ENCODE measurements at places on chromosomes 3 and 15.

- no peak for DNase-seq
Measured at GRCh38 chr3:195119461-195120266, 151.3 kb downstream of the XXYLT1 start.

- DNase-seq: no peak
Measured at GRCh38 chr15:68885070-68885469, 45.3 kb upstream of the SPESP1 start.

- no peak for DNase-seq
Measured at GRCh38 chr3:170751899-170752293, 118.1 kb downstream of the RPL22L1 start.

GRCh38 chr3:45269952-45270351, 43.9 kb upstream of the TMEM158 start:
- no peak for DNase-seq

DNA sequence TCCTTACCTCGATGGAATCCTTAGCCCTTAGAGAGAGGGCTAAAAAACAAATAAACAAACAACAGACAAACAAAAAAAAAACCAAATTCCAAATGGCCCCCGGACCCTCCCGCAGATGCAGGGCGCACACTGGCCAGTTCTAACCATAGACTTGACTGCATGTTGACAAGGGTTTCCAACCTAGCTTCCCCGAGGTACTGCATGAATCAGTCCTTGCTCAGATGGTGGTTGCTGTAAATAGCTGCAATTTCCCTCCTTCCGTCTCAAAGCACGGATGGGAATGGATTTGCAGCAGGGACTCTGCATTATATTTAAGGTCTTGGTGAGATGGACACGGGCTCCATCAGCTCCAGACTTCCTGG, 162.8 kb downstream of the CD47 start:
- DNase-seq: no peak

DNA sequence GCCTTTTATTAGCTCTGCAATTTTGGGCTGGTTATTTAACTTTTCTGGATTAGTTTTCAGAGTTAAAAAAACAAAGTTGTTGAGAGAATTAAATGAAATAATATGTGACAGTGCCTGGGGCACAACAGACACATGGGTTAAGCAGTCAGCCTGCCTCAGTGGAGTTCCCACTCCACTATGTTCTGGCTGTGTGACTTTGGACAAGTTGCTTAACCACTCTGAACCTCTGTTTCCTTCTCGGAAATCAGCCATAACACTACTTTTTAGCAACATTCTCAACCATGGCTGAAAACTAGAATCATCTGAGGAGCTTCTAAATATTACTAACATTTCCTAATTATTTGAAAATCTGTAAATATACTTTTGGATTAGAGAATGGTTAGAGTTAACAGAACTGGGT, 56.5 kb upstream of the SLC6A11 start:
- no peak for DNase-seq

GRCh38 chr3:94709249-94709902, 646.5 kb downstream of the NSUN3 start:
- no peak for DNase-seq

GRCh38 chr3:46668591-46668990, 24.9 kb downstream of the ALS2CL start:
- no peak for DNase-seq

DNA sequence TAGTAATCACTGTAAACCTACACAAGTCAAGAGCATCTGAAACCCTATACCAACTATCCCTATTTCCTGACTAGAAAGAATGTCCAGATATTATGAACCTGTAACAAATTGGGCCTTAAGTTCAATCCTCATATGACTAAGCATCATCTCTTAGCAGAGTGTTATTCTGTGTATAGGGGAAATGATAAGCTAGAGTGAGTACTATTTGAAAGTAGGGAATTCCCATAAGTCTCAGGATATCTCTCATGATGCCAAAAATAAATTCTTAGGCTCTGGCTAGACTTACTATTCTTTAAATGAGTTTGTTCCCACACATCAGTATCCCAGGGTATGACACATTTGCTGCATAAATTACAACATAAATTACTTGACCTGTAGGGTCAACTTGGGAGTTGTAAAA, 15.3 kb downstream of the MRPL47 start:
- DNase-seq: no peak

DNA sequence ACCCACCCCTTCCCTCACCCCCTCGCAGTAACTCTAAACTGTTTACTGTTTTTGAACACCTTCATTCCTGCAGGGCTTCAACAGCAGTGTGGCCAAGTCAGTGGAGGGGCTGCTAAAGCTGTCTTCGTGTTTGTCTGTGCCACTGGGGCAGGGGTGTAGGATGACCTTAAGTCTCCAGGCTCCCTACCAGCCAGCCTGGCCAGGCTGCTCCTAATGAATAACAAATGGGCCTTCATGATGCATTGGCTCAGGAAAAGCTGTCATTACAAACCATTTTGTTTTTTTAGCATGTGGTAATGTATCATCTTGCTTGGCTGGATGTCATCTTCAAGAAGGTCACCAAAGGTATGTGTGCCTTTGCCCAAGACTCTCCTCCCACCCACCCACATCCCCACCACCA, 372.2 kb upstream of the WNT5A start:
- no peak for DNase-seq

GRCh38 chr3:168077091-168077490, 18.6 kb downstream of the GOLIM4 start:
- no peak for DNase-seq

- DNase-seq: no peak
Measured at GRCh38 chr3:72692990-72693389, 155.3 kb downstream of the SHQ1 start.

DNA sequence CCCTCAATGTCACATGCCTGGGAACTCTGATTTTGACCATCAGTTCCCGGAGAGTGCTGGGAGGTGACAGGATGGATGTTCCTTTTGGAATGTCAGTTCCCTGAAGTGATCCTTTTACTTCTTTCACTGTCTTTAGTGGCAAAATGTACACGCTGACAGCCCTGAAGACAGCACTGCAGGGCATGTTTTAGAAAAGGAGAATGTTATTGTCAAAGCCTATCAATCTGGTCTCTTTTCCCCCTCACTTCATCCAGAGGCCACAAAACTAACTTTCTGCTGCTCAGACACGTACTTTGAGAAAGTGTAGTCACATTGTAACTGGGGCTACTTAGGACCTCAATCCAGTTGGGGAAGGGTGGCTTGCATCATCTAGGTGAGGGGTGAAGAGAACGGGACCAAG, 14.0 kb upstream of the NEO1 start:
- no peak for DNase-seq
